ENCODE measurements at places on chromosomes 13 and 19.

DNA sequence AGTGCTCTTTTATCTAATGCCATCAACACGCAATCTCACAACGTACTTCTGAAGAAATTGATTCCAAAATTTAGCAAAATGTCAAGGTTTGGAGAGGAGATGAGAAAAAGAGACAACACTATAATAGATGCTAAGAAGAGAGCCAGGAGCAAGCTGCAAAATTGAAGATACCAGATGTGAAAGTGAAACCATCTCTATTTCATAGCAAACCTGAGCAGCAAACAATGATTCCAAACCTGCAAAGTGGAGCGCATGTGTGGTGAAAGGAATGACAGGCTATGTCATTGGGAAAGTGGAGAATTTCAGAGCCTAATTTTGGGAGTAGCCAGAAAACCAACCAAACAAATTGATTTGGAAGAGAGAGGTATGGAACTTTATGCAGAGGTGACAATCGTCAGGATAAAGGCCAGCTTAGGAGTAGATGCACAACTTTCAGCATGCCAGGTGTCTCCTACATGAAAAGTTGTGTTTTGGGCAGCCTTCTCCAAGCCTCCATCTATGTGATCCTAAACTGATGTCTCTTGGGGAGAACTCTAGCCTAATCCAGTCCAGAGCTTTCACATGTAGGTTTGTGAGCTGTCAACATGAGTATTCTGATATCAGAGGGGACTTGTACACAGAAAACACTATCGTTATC, 158.4 kb upstream of the FNDC3A start:
- no peak for DNase-seq

DNA sequence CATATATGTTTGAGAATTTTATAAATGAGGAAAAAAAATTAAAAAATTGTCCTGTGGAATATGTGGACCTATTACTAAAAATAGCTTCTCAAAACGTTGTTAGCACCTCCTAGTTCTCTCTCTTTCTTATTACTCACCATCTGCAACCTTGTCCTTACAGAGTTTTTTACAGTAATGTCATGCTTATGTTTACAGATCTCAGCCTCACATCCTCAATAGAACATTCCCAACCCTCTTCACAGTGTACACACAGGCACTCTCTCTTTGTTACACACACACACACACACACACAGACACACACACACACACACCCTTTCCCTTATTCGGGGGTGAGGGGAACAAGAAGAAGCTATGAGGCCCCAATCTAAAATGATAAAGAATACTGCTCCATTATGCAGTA, 197.7 kb downstream of the SLITRK6 start:
- DNase-seq = no peak

DNA sequence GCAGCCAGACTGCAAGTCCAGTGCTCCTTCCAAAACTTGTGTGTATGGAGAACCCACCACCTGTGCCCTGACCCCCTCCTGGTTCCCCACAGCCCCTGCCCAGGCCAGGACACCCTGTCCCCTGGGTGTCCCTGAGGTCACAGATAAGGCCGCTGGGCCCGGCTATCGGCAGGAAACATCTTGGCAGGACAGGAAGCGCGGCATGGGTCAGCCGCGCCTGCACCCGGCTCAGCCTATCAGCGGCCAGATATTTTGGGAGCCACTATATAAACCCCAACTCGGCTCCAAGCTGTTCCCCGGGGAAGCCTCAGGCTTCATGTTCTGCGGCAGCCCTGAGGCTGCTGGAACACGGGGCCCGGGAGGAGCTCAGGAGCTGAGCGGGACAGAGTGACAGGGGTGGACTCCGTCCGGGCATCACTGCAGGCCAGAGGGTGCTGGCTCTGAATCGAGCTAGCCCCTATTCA, 60.8 kb downstream of the AP1M1 start:
- no peak for DNase-seq

GRCh38 chr19:48833977-48834376, 2.3 kb downstream of the HSD17B14 start:
- no peak for DNase-seq

- no peak for DNase-seq
Measured at GRCh38 chr19:35555301-35556005, 8.0 kb downstream of the ATP4A start.

GRCh38 chr13:82879921-82880320, 1002.4 kb downstream of the SLITRK1 start:
- no peak for DNase-seq

DNA sequence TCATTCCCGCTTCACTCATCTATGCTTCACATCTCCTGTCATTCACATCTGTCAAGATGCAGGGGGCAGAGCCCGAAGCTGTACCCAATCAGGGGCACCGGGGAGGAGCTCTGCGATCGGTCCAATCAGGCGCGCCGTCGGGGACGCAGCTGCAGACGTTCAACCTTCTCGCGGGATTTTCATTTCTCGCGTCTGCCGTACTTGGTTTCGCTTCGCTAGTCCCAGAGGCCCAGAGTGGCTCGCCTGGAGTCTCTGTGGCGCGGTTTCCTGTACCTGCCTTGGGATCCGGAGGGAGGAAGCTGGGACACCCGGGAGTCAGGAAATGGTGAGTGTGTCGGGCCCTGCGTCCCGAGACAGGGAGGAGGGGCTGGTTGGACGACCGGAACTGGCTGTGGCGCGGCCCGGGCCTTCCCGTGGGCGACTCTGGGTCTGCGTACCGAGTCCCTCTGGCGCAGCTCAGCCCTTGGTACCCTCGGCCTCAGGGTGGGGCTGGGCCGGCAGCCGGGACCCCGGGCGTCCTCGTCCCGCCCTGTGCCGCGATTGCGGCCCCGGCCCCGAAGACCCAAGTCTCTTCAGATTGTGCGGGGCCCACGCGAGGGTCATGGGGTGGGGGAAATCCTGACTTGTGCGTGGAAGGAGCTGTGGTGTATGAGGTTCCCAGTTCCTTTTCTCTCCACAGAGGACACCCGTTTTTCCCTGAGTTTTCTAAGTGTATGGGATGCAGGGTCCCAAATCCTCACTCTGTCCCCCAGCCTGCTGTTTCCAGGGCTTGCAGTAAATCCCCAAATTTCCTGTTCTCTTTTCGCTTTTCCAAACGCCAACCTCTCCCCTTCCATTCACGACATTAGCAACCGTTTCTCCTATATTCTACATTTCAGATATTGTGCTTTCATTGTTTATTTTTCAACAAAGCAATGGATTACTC, at the start of gene ZNF136:
TSS of gene ZNF136 (plus strand) at position 215 of the 925 bp plus-strand sequence. CDS start at position 323, 108 bp downstream.
- peak; percentile 89 for DNase-seq

GRCh38 chr13:43686557-43686956, 100.2 kb downstream of the ENOX1 start:
- DNase-seq = no peak

- DNase-seq = no peak
Measured at GRCh38 chr13:85693889-85694511, 105.2 kb downstream of the SLITRK6 start.

- peak; percentile 55 for DNase-seq
Measured at GRCh38 chr19:50377051-50377461, 799 bp downstream of the NR1H2 start.

GRCh38 chr13:109454167-109454917, 332.0 kb downstream of the IRS2 start:
- DNase-seq = no peak

All from stimulated activated CD4-positive, alpha-beta T cell treated with anti-CD3 and anti-CD28 coated beads, Interleukin-12 subunit alpha, Interleukin-12 subunit beta, amount 100 ng/mL, for 4 hours (primary cell).